ENCODE measurements at places on chromosomes 1 and 21. TPM values are rescaled to one million over a fixed set of nuclear protein-coding genes. Genes with fewer than 3 reads are reported as not detected.
A peak's percentile ranks its signal among the peaks of the same experiment; 100 is the strongest.

CHI3L2 gene
- total RNA-seq: 0.41 TPM

IGSF3 gene
- total RNA-seq: 32.4 TPM

ANKRD65 gene
- total RNA-seq: 1.9 TPM

CFAP45 gene
- total RNA-seq: 0.27 TPM

SUSD4 gene
- 2.6 TPM for total RNA-seq

ADGRL2 gene
- total RNA-seq: 80.2 TPM

BARHL2 gene
- not detected for total RNA-seq

NBPF10 gene
- total RNA-seq: 0.63 TPM

FAM72A gene
- 30.6 TPM for total RNA-seq

GRCh38 chr1:92476071-92476631, 10.6 kb downstream of the GFI1 start:
- peak; percentile 20 for DNase-seq

DNA sequence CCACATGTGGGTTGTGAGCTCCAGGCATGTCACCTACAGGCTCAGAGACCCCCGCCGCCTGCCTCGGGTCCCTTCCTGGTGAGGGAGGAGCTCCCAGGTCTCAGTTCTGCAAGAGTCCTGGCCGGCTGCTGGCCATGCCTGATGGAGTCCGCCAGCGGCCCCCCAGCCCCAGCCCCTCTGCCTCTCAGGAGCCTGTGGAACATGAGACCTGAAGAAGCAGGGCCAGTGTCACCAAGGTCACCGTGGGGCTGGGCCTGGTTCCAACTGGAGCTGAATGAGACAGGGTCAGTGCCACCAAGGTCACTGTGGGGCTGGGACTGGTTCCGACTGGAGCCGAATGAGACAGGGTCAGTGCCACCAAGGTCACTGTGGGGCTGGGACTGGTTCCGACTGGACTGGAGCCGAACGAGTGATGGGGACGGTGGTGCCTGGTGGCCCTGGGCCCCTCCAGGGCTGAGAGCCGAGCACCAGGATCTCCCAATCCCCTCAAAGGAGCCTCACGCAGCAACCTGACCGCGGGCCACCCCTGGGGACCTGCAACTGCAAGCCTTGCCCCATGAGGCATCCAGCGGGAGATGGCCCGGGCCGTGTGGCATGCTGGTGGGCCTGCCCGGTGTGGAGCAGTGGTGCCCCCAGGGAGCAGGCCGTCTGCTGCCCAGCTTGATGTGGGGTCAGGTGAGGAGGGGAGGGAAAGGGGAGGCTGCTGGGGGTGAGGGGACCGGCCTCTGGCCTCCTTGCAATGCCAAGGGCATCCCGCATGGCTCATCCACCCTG, 14.5 kb upstream of the PTTG1IP start:
- DNase-seq: no peak

- DNase-seq: no peak
These were observed 32.2 kb downstream of the RNF220 start for GRCh38 chr1:44437107-44437716.

DNA sequence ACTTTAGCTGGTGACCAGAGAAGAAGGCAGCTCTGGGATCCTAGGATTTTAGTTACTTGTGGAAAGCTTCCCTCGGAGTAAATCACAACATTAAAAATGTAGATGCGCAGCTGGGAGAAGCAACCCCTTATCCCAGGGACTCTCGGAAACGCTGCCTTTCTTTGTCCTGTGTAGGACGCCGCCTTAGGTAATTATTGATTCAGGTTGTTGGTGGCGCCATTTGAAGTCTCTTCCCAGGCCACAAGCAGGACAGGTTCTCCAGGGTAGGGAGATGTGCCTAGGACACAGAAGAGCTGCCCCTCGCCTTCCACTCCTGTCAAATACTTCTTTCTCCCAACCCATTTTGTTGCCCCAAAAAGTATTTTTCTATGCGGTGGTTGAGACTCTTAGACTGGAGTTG, 10.3 kb downstream of the SLC37A1 start:
- DNase-seq: no peak

DNA sequence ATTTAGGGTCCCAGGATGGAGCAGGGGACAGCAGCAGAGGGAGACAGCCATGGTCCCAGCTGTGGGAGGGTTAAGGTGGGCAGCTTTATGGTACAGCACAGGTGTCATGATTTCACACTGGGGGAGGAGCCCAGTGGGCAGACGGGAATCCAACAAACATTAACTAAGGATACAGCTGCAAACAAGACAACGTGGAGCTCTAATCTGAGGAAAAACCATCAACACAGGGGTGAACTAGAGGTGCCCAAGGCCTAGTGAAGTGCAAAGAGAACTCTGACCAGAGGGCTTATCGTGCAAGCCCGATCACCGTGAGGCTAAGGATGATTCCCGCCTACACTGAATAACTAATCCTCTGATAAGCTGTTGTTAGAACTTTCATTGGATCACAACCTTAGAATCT, 18.7 kb downstream of the ECE1 start:
- no peak for DNase-seq

- DNase-seq: no peak
These were observed 58.4 kb upstream of the EFHD2 start for GRCh38 chr1:15351310-15351709.

GRCh38 chr1:21605964-21606705, 63.0 kb downstream of the RAP1GAP start:
- no peak for DNase-seq

DNA sequence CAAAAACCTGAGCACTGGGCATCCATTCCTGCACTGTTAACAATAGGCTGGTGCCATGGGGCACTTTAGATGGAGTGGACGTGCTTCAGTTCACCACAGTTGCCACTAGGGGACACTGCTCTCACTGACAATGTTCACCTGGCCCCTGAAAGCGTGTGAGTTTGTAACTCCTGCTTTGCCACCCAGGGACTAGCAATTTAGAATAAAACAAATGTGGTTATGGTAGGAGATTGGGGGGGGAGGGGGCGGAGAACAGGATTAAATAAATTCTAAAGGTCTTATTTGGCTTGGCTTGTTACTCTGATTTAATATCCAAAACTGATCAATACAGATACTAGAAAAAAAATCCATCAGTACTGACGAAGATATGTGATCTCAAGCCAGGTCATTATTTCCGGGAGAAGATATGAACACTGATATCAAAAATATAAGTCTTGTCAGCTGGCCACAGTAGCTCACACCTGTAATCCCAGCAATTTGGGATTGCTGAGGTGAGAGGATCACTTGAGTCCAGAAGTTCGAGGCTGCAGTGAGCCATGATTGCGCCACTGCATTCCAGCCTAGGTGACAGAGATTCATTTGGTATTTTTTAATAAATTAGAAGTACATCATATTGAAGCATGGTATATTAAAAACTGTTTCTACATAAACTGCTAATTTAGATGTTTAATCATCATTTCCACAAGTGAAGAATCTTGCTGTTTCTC, 23.2 kb downstream of the INTS7 start:
- peak; percentile 70 for DNase-seq

GRCh38 chr1:57086154-57086553, 120.3 kb upstream of the C8B start:
- no peak for DNase-seq

- no peak for DNase-seq
These were observed 54.3 kb upstream of the IKBKE start for GRCh38 chr1:206415942-206416341.

GRCh38 chr1:203199481-203199815, 12.9 kb upstream of the CHI3L1 start:
- DNase-seq: no peak

GRCh38 chr1:83086346-83086745, 912.6 kb downstream of the TTLL7 start:
- no peak for DNase-seq

GRCh38 chr1:32622806-32623681, 27.3 kb downstream of the ZBTB8OS start:
- no peak for DNase-seq

GRCh38 chr1:164880644-164881043, 321.7 kb downstream of the PBX1 start:
- no peak for DNase-seq

DNA sequence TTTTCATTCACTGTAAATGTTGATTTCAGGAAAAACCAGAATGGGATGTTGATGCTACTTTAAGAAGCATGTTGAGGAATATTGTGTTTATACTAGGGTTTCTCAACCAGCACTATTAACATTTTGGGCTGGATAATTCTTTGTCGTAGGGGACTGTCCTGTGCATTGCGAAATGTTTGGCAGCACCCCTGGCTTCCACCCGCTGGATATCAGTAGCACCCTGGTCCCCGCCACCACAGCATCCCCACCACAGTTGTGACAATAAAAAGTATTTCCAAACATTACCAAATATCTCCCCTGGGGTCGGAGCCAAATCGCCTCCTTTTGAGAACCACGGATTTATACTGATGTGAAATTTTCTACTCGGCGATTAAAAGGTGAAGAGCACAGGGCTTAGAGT, 41.9 kb downstream of the BTG3 start:
- no peak for DNase-seq

DNA sequence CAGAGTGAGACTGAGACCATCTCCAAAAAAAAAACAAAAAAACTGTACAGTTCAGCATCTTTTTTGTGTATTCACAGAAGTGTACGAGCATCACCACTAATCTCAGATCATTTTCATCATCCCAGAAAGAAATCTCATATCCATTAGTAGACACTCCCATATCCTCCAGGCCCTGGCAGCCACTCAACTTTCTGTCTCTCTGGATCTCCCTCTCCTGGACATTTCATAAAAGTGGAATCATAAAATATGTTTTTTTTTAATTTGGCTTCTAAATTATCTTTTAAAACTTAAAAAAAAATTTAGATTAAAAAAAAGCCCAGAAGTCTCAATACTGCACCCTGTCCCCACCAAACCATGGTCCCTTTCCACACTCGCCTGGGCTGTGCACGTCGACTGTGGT, 22.1 kb downstream of the RIPPLY3 start:
- no peak for DNase-seq

- DNase-seq: no peak
These were observed 50.7 kb downstream of the LRIG2 start for GRCh38 chr1:113123737-113124136.

- DNase-seq: no peak
These were observed 34.1 kb downstream of the RGSL1 start for GRCh38 chr1:182484067-182484466.

DNA sequence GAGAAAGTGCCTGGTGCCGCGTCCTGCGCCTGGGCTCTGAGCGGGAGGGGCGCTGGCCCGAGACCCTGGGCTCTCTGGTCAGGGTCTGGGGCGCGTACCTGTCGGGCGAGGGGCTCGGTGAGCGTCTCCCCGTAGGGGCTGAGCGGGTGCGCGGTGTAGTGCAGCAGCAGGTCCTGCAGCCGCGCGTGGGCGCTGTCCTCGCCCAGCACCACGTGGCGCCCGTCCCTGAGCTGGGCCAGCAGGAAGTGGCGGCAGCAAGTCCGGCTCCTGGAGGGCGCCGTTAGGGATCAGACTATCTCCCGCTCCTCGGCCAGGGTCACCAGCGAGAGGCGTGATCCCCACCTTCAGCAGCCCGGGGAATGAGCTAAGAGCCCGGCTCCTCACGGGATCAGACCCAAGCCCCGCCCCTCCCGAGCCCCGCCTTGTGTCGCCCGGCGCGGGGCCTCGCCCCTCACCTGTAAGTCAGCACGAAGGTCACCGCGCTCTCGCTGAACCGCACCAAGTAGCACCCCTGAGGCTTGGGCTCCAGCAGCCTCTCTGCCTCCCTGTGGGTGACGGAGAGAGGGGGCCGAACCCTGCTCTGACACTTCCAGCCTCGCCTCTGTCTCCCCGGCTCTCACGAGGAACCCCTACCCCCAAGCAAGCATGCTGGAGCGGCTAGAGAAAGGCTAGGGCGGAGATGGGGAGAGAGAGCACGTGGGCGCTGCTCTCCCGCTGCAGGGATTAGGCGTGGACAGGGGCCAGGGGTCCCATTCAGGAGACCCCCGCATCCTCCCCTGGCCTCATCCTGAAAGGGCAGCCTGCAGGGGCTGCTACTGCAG, 2.7 kb downstream of the SH2D2A start:
- DNase-seq: peak; percentile 87

GRCh38 chr1:211975152-211975941, 60.0 kb downstream of the INTS7 start:
- DNase-seq: no peak
